ENCODE measurements at places on chromosomes 5 and 9.

DNA sequence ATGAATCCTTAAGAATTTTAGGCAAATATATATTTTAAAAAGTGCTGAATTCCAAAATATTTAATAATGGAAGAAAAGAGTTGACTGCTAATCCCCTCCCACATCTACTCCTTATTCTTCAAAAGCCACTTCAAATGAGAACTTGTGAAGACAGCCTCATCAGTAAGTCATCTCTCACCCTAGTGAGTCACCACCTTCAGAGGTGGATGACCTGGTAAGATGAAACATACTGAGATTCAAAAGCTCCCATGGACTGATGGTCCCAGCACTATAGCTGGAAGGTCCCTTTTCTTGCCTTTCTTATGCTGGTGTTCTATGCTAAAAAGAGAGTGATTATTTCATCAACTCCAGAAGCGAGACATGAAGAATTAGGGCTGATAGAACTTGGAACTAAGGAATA, 37.8 kb upstream of the SPDL1 start:
- DNase-seq, result no peak

GRCh38 chr9:36245906-36246305, 12.3 kb downstream of the GNE start:
- DNase-seq, result no peak

DNA sequence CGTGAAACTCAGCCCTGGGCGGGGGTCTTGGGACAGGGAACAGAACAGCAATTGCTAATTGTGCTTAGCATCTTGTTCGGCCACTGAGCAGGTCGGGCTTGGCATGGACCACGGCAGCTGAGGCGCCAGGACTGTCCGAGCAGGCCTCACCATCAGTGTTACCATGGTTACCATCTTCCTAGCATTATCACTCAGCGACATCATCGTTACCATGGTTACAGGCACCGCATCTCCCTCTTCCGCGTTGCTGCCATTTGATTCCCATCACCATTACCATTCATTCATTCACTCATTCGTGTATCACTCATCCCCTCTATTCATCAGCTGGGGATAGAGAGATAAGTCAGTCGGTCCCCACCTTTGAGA, 81.0 kb upstream of the ZBTB43 start:
- DNase-seq, result no peak

- DNase-seq, result no peak
Measured at GRCh38 chr9:18245911-18246310, 228.0 kb upstream of the ADAMTSL1 start.

- no peak for DNase-seq
Measured at GRCh38 chr5:96049398-96050272, 88.0 kb upstream of the ELL2 start.
